ENCODE measurements at places on chromosomes 5 and 9.

DNA sequence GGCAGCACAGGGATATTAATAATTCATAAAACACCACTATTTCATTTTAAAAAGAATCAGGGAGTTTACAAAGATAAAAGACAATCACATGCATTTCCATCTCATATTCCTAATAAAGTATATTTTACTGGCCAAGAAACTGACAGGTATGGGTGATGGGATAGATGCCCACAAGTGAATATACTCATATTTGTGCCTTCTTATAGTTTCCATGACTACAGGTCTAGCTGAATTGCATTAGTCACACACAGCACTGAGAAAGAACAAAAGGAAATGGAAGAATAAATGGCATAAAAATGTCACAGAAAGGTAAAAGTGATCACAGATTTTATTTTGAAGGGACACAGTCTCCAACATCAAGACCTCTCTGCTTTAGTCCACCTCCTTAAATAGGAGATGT lies 193.5 kb downstream of the PLK2 start:
- DNase-seq = no peak

GRCh38 chr5:52810426-52810825 lies 22.7 kb downstream of the ITGA1 start:
- DNase-seq = no peak

GRCh38 chr9:131398204-131398603 lies 4.3 kb downstream of the PRRC2B start:
- DNase-seq = no peak

GRCh38 chr9:90855208-90855902 lies 53.7 kb downstream of the SYK start:
- no peak for DNase-seq

- peak; percentile 87 for DNase-seq
These were observed 725 bp upstream of the NIPBL start for GRCh38 chr5:36875790-36876298.

DNA sequence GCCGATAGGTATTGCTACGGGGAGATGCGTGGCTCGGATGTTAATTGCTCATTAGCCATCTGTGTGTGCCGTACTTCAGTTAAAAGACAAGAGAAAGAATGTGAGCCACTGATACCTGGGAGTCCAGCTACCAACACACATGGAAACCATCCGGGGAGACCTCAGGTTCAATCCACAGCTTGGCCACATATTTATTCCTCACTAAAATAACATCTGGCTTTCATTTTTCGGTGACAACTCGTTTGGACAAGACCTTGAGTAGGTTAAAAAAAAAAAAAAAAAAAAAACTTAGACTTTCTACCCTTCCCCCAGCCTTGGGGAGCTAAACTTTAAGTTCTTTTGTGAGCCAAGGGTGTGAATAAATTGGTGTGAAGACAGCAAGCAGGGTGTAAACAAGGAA lies 84.1 kb downstream of the SLIT3 start:
- DNase-seq = no peak

- no peak for DNase-seq
These were observed 638.1 kb downstream of the ACTL7B start for GRCh38 chr9:108217431-108218349.

Data from right forelimb (tissue), 1 donor.